Naive thymus-derived CD8-positive, alpha-beta T cell (primary cell): ENCODE measurements at places on chromosomes 1 and 21. TPM values are rescaled to one million over a fixed set of nuclear protein-coding genes. Genes with fewer than 3 reads are reported as not detected.

DNA sequence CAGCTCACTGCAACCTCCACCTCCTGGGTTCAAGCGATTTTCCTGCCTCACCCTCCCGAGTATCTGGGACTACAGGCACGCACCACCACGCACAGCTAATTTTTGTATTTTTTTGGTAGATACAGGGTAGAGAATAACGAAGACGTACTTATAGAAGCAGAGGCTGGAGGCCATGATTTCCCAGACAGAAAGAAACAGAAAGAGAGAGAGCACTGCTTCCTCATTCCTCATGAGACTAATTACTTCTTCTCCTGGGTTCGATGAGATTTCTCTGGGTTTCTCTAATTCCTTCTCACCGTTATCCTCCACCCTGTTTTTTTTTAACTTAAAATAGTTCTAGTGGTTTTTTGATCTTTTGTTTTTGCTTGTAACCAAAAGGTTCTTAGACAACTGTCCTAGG, 23.4 kb upstream of the PTP4A2 start:
- H3K4me3 ChIP-seq = no peak overlapping the region
- H3K36me3 ChIP-seq = no peaks in the 10 kb centered on the region
- peak overlapping the region; percentile 67 for H3K27ac ChIP-seq
- no peak for DNase-seq
- H3K4me1 ChIP-seq = peaks cover 69% of the 10 kb centered on the region
- H3K27me3 ChIP-seq = no peaks in the 10 kb centered on the region

DNA sequence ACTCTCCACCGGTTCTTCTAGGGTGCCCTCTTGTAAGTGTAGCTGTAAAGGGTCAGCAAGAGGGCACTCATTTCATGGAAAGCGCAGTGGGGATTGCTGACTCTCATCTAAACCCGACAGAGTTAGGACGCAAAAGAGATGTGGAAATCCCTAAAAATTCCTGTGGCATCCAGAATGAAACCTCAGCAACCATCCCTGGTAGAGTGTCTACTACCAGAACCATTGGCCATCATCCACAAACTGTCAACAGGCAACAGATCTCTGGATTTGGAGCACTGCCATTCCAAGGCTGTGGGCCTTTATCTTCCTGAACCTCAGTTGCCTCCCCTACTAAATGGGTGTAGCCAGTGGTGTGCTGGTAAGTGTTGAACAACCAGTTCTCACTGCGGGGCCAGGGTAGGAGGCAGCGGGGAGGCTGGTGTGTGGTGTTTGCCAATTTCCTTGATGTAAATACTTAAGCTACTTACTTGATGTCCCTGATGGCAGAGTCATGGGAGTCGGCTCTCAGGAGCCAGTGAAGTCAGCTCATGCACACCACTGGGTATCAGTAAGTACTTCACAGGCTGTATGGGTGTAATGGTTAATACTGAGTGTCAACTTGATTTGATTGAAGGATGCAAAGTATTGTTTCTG, 195.8 kb downstream of the KAZN start:
- H3K4me3 ChIP-seq = no peak overlapping the region
- no peaks in the 10 kb centered on the region for H3K27me3 ChIP-seq
- DNase-seq = no peak
- H3K27ac ChIP-seq = no peak overlapping the region
- H3K4me1 ChIP-seq = no peaks in the 10 kb centered on the region
- no peaks in the 10 kb centered on the region for H3K36me3 ChIP-seq

DNA sequence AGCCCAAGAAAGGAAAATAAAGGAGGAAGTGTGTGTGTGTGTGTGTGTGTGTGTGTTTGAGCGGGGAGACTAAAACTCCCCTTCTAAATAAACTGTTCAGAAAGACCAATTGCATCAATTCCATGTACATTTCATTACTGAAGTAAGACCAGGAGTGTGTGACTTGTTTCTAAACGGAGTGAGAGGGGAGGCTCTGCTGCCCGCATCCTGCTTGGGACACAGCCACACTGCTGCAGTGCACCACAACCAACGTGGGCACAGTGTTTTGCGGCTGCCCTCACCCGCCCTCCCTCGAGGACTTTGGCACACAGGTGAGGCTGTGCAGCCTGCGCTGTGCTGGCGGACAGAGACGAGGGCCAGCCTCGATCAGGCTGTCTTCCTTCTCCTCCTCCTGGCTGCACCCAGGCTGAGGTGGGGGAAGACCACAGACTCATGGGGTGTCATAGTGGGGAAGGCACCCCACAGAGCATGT, 31.0 kb upstream of the H6PD start:
- peaks cover 92% of the 10 kb centered on the region for H3K27me3 ChIP-seq
- peak overlapping the region; percentile 0 for H3K4me3 ChIP-seq
- H3K36me3 ChIP-seq = peaks cover 2% of the 10 kb centered on the region
- peaks cover 45% of the 10 kb centered on the region for H3K4me1 ChIP-seq
- peak; percentile 61 for DNase-seq
- H3K27ac ChIP-seq = no peak overlapping the region

- no peak overlapping the region for H3K27ac ChIP-seq
- H3K4me3 ChIP-seq = no peak overlapping the region
- H3K27me3 ChIP-seq = no peaks in the 10 kb centered on the region
- DNase-seq = no peak
Observed at GRCh38 chr1:20893931-20894330, 106.8 kb upstream of the HP1BP3 start.

GRCh38 chr21:42102526-42102925, 31.4 kb downstream of the UMODL1 start:
- no peak for DNase-seq
- no peak overlapping the region for H3K27ac ChIP-seq
- no peaks in the 10 kb centered on the region for H3K27me3 ChIP-seq

GRCh38 chr1:31860581-31860980, 44.8 kb upstream of the SPOCD1 start:
- no peak for DNase-seq
- H3K4me1 ChIP-seq = peaks cover 3% of the 10 kb centered on the region
- no peaks in the 10 kb centered on the region for H3K27me3 ChIP-seq
- H3K36me3 ChIP-seq = no peaks in the 10 kb centered on the region
- no peak overlapping the region for H3K4me3 ChIP-seq

- no peaks in the 10 kb centered on the region for H3K36me3 ChIP-seq
- no peak overlapping the region for H3K27ac ChIP-seq
- no peaks in the 10 kb centered on the region for H3K4me1 ChIP-seq
- H3K27me3 ChIP-seq = no peaks in the 10 kb centered on the region
Observed at GRCh38 chr1:15189692-15190370, 36.3 kb downstream of the TMEM51 start.

GRCh38 chr1:231357187-231357772, 19.2 kb downstream of the SPRTN start:
- H3K4me3 ChIP-seq = no peak overlapping the region
- peaks cover 7% of the 10 kb centered on the region for H3K4me1 ChIP-seq
- no peak overlapping the region for H3K27ac ChIP-seq
- H3K27me3 ChIP-seq = no peaks in the 10 kb centered on the region
- peaks cover 2% of the 10 kb centered on the region for H3K36me3 ChIP-seq

GRCh38 chr1:24266398-24266941, 52.7 kb upstream of the GRHL3 start:
- DNase-seq = no peak
- H3K4me1 ChIP-seq = peaks cover 1% of the 10 kb centered on the region
- no peak overlapping the region for H3K27ac ChIP-seq
- H3K36me3 ChIP-seq = no peaks in the 10 kb centered on the region

DNA sequence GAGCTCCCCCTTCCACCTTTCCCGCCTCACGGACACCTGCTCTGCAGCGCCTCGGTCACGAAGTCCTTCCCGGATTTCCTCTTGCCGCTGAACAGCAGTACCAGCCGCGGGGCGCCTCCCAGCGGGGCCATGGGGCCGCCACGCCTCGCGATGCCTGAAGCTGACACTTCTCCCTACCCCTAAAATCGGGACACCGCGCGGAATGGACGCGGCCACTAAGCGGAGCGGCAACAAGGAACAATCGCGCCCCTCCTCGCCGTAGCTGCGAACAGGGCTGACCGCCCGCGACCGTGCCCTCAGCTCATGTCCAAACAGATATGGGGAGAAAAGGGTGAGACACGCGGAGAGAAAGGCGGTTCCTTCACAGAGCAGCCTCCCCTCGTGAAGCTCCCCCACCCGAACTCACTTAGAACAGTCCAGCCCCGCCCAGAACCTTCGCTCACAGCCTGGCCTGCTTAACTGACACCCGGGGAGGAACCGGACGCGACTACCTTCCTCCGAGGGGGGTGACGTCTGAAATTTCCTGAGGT, at the start of gene PMVK:
PMVK (minus strand) TSS at position 165 of the 530 bp plus-strand sequence; CDS start at position 131, 34 bp downstream.
- peaks cover under 1% of the 10 kb centered on the region for H3K36me3 ChIP-seq
- H3K27me3 ChIP-seq = no peaks in the 10 kb centered on the region
- DNase-seq = peak; percentile 98
- H3K4me3 ChIP-seq = peak within 1 kb of the TSS; percentile 98
- peaks cover 64% of the 10 kb centered on the region for H3K4me1 ChIP-seq

- H3K36me3 ChIP-seq = no peaks in the 10 kb centered on the region
- H3K27me3 ChIP-seq = no peaks in the 10 kb centered on the region
- H3K4me3 ChIP-seq = peak overlapping the region; percentile 7
- DNase-seq = no peak
Observed at GRCh38 chr1:25443030-25443699, 12.5 kb downstream of the MACO1 start.

DNA sequence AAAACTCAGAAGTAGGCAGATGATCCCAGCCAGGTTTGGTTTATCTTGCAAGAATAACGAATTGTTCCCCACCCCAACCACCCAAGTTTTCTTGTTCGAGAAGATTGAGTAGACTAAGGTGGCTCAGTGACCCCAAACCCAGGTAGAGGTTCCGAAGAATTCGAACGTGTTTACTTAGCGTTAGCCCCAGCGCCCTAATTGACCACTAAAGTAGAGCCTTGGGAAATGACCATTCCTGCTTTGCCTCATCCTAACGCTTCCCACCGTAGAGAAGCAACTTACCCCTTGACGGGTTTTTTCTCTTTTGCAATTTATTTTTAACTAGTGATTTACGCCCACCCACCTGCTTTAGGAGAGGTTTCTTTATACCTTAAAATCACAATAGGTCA, 870 bp downstream of the FBXO28 start:
- DNase-seq = no peak
- peak overlapping the region; percentile 91 for H3K27ac ChIP-seq
- no peaks in the 10 kb centered on the region for H3K27me3 ChIP-seq

DNA sequence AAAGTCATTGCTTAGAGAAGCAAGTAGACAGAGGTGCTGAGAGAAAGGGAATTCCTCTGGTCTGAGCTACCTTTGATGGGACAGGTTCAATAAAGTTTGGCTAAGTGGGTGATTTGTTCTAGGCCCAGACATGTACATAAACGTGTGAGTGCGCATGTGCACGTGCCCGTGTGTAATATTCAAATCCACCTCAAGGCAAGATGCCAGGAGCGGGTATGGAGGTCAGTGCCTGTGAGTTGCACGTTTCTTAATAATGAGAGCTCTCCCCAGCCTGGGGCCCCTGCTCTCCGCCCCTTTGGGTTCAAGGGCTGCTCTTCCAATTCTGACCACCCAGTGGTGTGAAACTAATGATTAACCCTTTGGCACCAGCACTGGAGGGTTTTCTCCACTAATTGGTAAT, 53.8 kb upstream of the LMO4 start:
- no peak for DNase-seq
- H3K36me3 ChIP-seq = no peaks in the 10 kb centered on the region
- H3K27me3 ChIP-seq = peaks cover 12% of the 10 kb centered on the region
- H3K27ac ChIP-seq = no peak overlapping the region

GRCh38 chr1:46173361-46173856, 1.5 kb upstream of the TSPAN1 start:
- H3K4me3 ChIP-seq = no peak overlapping the region
- DNase-seq = no peak
- H3K36me3 ChIP-seq = no peaks in the 10 kb centered on the region

DNA sequence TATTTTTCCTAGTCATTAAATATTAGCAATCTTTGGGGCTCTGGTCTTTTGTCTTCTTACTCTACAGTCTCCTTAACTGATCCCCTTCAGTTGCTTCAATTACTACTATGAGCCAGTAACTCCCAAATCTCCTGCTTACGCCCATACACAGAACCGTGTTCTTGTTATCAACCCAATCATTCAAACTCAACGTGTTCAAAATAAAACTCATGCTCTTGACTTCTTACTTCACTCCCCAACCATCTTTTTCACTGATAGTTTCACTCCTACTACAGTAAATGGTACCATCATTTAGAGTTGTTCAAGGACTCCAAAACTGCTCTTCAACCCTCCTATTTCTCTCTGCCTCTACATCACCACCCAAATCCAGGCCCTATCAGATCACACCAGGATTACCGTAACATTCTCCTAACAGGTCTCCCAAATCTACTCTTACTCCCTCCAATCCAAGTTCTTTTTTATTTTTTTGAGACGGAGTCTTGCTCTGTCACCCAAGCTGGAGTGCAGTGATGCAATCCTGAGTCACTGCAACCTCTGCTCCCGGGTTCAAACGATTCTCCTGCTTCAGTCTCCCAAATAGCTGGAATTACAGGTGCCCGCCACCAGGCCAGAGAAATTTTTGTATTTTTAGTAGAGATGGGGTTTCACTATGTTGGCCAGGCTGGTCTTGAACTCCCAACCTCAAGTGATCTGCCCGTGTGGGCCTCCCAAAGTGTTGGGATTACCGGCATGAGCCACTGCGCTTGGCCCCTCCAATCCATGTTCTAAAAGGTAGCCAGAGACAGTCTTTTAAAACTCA, 3.0 kb downstream of the YARS1 start:
- no peaks in the 10 kb centered on the region for H3K27me3 ChIP-seq
- DNase-seq = no peak
- peaks cover 34% of the 10 kb centered on the region for H3K4me1 ChIP-seq
- H3K36me3 ChIP-seq = no peaks in the 10 kb centered on the region
- peak overlapping the region; percentile 97 for H3K4me3 ChIP-seq

GRCh38 chr1:109655615-109656519, at the start of gene GSTM4:
Gene GSTM4, plus strand, starts transcription at chr1:109656099. Its CDS starts 291 bp downstream, at chr1:109656390.
- H3K4me3 ChIP-seq = peak within 1 kb of the TSS; percentile 93
- no peaks in the 10 kb centered on the region for H3K27me3 ChIP-seq
- no peak for DNase-seq
- peak within 1 kb of the TSS; percentile 76 for H3K27ac ChIP-seq
- H3K4me1 ChIP-seq = peaks cover 26% of the 10 kb centered on the region
- H3K36me3 ChIP-seq = no peaks in the 10 kb centered on the region

DNA sequence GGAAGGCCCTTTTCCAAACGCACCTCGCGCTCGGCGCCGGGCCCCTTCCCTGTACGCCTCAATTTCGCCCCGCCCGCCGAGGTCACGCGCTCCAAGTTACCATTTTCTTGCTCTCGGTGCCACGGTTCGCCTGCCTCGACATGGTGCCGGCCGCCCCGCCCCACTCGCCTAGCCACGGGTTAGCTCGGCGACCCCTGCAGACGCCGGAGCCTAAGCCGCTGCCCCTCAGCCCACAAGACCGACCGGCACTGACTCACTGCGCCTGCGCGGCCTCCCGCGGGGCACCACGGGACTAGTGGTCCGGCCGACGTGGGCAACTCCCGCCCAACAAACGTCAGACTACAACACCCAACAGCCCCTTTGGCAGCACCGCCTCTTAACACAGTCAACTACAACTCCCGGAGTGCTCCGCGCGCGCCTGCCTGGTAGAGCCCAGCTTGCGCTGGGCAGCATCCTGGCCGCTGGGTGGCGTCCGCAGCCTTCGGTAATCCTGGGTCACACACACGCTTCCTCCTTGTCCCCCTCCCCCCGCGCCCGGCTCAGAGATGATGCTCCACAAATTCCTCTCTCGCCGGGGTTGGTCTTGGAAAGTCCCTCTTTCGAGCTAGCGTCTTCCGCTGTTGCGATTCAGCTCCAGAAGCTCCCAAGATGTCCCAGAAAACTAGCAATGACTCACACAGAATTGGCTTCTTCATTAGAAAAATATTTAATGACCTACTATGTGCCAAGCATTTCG, at the start of gene TRAPPC3:
TRAPPC3 (minus strand) TSS at position 250 of the 736 bp plus-strand sequence; CDS start at position 142, 108 bp downstream.
- peak; percentile 99 for DNase-seq
- peaks cover 68% of the 10 kb centered on the region for H3K4me1 ChIP-seq
- peak within 1 kb of the TSS; percentile 98 for H3K27ac ChIP-seq
- H3K4me3 ChIP-seq = peak within 1 kb of the TSS; percentile 99
- no peaks in the 10 kb centered on the region for H3K36me3 ChIP-seq

Gene LRRC39
- 2.9 TPM for total RNA-seq

Gene USH2A
- not detected for total RNA-seq

Gene NES
- not detected for total RNA-seq

Gene VANGL2
- 0.10 TPM for total RNA-seq

Gene UBXN10
- total RNA-seq = not detected

Gene LSM10
- 40.8 TPM for total RNA-seq

Gene TAS1R1
- total RNA-seq = not detected

Gene KLF17
- total RNA-seq = not detected
